Right lobe of liver (tissue), 6 donors: ENCODE measurements at places on chromosomes 2 and 18.
A peak's percentile ranks its signal among the peaks of the same experiment; 100 is the strongest.

- no peak for DNase-seq
Observed at GRCh38 chr2:121825003-121825950, 69.8 kb downstream of the TSN start.

- DNase-seq = peak; percentile 37
Observed at GRCh38 chr2:100878000-100878791, 58.3 kb downstream of the NPAS2 start.

DNA sequence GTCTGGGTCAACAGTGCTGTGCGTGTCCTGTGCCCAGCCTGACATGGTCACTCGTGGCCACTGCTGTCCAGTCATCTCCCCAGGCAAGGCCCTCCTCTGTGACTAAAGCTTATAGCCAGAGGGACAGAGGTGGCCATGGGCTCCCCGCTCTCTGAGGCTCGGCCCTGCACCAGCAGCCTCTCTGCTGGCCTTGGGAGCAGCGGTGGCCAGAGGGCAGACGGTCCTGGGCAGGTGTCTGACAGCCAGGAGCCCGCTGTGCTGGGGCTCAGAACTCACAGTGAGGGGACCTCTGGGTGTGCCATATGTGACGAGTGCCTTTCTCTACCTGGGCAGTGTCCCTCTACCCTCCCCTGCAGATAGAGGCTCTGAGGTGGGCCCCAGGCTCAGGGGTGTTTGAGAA lies 98.7 kb downstream of the FAM210A start:
- no peak for DNase-seq

DNA sequence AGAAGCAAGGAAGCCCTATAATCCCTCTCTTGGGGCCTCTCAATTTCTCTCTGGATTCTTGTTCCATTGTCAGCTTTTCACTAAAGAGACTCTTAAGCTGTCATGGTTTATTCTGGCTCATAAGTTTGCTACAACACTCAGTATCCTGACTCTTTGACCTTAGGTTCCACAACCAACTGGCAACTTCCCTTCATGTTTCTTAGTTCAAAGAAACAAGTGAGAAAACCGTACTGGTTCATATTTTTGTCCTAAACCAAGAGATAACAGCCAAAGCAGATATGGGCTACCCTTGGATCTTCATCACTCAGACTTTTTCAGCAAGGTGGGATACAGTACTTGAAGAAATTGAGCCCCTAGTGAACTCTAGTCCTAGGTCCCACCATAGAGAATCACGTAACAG lies 109.9 kb upstream of the CRIM1 start:
- no peak for DNase-seq

- no peak for DNase-seq
Observed at GRCh38 chr2:1990151-1990589, 245.9 kb upstream of the PXDN start.

DNA sequence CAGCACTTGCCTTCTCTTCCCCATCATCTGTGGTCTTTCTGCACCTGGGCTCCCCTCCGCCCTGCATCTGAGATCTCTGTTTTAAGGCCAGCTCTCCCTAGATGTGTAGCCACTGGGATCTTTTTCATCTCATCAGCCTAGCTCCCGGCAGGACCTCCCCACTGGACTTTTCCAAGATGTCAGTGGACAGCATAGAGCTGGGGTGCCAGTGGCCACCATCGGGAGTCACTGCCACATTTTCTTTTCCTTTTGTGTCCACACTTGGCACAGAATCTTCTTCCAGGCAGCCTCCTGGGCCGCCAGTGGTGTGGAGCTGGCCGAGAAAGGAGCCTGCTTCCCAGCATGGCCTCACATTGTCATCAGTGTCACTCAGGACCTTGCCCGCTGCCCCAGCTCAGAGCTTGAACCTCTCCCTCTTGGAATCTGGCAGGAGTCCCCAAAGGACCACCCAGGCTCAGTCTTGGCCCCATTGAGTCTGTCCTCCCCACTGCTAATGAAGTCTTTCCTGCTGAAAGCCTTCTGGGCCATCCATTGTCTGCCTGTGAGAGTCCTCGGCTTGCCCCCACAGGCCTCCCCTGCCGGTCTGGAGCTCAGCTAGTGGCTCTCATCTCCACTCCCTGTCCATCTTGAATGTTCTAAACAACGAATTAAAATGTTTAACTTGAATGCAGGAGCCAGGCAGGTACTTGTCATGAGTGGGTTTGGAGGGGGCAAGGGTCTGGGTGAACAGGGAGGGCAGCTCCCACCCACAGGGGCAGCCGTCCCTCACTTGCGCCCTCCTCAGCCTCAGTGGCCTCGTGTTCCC lies 324.4 kb downstream of the GBX2 start:
- no peak for DNase-seq

GRCh38 chr2:181998891-181999654 lies 13.4 kb downstream of the PPP1R1C start:
- DNase-seq = no peak

GRCh38 chr2:39938035-39938835 lies 159.2 kb upstream of the THUMPD2 start:
- no peak for DNase-seq

DNA sequence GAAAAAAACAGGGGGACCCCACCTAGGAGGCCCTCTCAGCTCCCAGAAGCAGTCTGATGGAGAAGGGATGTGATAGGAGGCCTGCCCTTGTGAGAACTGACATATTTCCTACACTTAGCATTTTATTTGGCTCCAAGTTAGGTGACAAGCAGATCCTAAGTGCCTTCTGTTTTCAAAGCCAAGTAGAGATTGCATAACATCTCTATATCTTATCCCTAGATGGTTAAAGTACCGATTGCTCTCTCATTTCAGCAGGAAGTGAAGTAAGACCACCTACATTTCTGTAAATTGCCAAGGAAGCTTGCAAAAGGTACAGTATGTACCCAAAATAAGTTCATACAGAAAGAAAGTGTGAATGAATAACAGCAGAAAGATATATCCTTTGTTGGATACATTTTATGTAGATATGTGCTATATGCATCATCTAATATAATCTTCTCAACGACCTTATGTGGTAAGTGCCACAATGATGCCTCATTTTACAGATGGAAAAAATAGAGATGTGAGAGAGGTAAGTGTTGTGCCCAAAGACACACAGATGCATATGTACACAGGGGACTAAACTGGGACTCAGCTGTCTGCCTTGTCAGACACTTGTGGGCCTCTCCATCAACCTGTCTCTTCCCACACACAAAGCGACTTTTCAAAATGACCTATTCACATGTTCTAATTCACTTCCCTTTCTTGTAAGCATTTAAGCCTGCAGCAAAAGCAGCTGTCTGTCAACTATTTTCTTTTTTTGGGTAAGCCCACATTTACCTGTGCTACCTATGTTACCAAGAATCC lies 38.9 kb downstream of the DHRS9 start:
- no peak for DNase-seq

DNA sequence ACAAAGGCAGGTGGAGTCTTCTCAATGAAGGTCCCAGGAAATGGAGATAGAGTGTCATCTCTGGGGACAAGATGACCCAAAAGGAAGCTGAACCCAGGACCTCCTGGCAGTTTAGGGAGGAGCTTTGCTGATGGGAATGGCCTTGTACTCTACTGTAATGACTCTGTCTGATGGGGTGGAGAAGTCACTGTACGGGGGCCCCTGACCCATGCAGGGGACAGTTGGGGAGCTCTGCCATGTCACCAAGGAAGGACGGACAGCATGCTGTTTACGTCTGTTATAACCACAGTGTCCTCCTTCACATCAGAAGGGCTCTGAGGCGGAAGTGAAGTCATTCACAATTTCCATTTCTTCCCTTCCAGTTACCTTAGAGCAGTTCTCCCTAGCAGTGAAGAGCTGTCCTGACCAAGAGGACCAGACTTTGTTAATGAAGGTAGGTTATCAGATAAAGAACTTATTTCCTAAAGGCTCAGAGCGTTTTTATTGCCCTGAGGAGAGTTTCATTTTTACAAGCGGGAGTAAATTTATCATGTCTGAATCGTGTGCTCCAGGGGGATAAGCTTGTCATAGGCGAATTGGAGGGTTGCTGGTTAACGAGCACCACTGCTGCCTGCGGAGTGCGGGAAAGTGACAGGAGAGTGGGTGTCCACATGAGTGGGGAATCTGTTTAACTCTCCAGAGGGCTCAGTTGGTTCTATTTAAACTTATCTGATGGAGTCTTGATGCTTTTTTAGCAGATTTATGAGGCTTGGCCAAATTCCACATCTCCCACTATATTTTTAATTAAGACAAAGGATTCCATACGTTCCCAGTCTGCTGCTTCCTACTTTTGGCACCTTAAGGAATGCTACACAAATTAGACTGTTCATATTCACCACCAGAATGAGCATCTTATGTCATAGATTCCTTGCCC lies 71.6 kb upstream of the BCL2L11 start:
- no peak for DNase-seq

DNA sequence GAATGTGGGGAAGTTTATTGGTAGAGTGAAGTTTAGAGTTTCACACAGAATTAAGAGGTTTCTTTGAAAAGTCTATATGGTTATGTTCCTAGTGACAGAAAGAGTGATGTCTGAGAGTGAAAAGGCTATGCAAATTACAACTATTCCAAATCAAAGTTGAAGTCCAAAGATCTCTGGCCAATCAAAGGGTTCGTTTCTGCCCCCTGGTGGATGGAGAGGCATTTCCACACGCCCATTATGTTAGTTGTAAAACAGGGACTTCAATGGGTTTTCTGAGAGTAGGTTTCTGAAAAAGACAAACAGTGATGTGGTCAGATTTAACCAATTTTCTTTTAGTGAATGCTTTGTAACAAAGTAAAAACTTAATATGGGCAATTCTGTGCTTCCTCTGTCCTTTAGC lies 441.5 kb upstream of the POU3F3 start:
- DNase-seq = peak; percentile 74

DNA sequence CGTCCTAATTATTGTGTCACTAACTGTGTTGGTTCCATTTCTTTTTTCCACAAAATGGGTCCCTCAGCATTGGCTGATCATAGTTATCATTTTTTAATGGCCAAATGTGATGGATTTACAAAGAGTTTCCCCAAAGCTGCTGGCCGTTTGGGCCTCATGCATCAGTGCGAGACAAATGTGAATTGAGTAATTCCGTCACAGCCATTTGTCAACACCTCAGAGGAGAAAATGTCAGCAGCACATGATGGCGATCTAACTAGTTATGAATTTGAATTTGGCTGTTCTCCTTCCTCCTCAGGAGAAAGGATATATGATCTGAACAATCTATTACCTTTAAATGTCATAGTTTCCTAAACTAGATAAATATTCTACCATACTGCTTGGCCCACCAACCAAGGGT lies 54.9 kb upstream of the SP3 start:
- no peak for DNase-seq

- no peak for DNase-seq
Observed at GRCh38 chr18:48330016-48330991, 78.9 kb downstream of the ZBTB7C start.

DNA sequence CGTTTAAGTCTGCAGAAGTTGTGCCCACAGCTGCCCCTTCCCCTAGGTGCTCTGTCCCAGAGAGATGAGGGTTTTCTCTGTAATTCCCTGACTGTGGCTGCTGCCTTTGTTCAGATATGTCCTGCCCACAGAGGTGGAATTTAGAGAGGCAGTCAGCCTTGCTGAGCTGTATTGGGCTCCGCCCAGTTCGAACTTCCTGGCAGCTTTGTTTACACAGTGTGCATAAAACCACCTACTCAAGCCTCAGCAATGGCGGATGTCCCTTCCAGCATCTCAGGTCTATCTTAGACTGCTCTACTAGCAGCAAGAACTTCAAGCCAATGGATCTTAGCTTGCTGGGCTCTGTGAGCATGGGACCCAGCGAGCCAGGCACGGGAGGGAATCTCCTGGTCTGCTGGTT lies 48.1 kb downstream of the LHCGR start:
- no peak for DNase-seq

DNA sequence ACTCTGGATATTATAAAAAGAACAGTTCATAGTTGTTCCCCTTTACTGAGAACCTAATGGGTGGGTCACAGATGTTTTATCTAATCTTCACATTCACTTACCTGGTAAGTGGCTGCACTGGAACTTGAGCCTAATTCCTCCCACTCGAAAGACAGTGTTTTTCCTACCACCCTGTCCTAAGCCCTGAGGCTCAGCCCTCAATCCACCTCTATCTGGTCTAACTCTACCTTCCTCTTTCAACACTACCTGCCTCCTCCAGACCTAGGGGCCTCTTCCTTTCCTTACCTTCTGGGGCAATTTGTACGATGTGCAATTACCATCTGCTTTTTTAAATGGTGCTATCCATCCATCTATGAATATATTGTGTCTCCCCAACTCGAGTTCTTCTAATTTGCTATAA lies 9.7 kb upstream of the KIF3C start:
- no peak for DNase-seq

DNA sequence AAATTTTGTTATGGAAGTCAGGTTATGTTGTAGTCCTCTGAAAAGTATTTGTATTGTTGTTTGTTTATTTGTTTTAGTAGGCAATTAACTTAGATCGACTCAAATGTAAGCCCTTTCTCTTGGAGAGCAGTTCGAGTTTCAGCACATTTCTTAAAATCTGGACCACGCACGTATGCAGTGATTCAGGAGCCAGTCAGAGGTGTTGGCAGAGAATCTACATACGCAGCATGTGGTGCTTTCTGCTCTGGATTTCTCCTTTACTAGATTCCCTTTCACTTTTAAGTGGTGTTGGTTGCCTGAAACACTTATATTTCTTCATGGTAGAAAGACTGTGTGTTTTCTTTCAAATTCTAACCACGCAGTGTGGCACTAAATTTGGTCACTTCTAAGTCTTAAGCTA lies 773.9 kb upstream of the LRATD1 start:
- no peak for DNase-seq

GRCh38 chr2:127847931-127848330 lies 10.0 kb downstream of the POLR2D start:
- DNase-seq = no peak

DNA sequence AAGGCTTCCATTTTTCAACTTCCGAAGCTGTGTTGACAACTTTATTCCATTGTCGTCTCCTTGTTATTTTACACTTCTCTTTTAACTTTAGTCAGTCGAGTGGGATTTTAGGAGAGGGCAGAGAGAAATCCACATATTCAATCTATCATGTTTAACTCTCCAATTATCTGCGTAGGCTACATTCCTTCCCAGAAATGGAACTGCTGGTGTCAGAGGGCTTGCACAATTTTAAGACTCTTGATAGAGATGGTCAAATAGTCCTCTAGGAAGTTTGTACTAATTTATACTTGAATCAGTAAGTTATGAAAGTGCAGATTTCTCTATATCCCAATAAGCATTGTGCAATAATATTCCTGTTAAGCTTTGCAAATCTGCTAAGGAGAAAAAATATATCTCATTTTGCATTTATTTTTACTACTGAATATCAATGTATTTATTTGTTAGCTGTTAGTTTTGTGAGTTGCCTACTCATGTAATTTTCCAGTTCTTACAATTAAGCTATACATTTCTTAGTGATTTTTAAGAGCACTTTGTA lies 95.6 kb downstream of the CYP26B1 start:
- DNase-seq = no peak
